NCI-H446 treated with DMSO at 0.1 percent for 48 hours (cell line): ENCODE measurements at places on chromosomes 2 and 18.

GRCh38 chr2:179991344-179991743 lies 15.8 kb downstream of the CWC22 start:
- DNase-seq: no peak

GRCh38 chr18:58619596-58619930 lies 9.3 kb downstream of the ALPK2 start:
- no peak for DNase-seq

- no peak for DNase-seq
Measured at GRCh38 chr18:627231-627630, 30.2 kb upstream of the TYMS start.

DNA sequence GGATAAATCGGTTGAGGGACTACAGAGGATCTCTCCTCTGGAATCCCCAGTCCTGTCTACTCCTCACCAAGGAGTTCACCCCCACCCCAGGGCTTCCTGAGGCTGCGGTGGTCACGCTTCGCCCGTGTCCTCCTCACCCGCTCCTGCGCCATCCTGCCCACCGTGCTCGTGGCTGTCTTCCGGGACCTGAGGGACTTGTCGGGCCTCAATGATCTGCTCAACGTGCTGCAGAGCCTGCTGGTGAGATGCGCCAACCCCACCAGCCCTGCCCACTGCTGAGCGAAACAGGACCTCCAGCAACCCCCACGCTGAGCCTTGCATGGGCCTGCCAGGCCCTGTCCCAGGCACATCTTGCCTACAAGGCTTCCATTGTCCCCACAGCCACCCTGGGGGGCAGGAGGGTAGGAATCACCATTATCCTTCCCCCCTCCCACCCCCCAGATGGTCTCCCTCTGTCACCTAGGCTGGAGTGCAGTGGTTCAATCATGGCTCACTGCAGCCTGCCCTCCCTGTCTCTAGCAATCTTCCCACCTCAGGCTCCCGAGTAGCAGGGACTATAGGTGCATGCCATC lies 6.7 kb upstream of the CTDSP1 start:
- DNase-seq: no peak

GRCh38 chr2:129369437-129369836 lies 610.0 kb upstream of the RAB6C start:
- DNase-seq: no peak

DNA sequence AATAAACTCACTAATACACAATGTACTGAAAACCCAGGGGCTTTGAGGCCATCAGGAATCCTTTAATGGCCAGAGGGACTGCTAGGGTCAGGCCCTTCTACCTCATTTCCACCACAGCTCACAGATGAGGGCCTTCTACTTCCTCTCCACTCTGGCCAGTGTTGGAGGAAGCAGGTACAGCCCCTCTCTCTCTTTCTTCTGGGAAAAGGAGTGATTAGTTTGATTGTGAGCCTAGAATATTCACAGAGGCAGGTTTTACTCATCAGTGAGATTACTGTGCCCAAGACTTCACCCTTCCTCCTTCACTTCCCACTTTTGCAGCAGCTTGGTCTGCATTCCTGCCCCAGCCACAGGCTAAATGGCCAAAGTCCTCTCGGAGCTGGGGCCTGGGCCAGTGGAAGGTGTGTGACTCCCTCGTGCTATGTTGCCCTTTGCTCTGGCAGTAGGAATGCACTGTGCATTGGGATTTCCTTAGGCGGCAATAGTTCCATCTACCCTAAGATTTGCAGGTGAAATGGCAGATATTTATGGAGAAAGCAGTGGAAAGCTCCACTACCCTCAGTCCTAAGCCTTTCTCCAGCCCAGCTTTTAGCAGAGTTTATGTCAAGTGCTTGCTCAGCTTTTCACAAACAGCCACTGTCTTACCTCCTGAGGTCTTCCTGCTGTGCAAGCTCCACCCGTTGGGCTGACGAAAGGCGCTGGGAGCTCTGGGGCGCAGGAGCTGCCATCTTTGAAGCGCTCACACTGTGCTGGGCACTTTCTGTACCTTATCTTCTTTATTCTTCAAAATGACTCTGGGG lies 36.2 kb upstream of the YES1 start:
- no peak for DNase-seq

DNA sequence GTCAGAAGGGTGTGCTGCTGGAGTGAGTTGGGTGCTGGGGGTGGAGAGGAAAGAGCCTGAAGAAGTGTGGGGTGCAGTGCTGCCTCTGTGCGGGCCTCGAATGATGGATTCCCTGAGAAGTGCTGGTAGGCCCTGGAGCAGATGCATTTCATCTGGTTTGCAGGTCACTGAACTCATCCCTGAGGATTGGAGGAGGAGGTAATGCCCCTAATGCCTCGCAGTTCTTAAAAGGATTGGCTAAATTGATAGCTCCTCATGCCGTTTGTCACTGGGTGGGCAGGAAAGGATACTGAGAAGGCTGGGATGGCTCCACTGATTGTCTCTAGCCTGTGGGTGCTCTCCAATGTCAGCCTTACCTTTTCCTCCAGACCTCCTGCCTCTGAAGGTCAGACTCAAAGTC lies 74.1 kb downstream of the CTIF start:
- DNase-seq: no peak

- DNase-seq: no peak
Measured at GRCh38 chr2:98565941-98566340, 42.4 kb downstream of the COA5 start.

GRCh38 chr2:41943159-41943558 lies 104.7 kb upstream of the PKDCC start:
- no peak for DNase-seq

DNA sequence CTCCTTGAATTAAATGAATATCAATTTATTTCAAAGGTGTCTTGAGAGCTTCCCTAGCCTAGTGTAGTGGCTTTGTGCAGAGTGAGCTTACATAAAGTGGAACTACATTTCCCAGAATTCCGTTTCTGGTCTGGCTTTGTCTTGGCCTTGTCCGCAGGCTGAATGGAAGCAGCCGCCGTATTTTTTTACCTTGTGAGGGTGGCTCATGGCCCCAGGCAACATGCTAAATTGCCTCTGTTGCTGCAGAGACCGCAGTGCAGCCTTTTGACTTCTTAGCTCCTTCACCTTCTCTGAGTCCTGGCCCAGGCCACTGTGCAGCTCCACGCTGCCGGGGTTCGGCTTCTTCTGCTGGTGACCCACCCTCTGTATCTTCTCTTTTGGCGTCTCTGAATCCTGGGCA lies 114.8 kb upstream of the SLC38A11 start:
- DNase-seq: no peak

- DNase-seq: no peak
Measured at GRCh38 chr18:29753379-29753778, 1289.2 kb downstream of the DSC3 start.

GRCh38 chr2:238237431-238238135 lies 2.3 kb downstream of the HES6 start:
- DNase-seq: no peak
